Fibroblast of lung (primary cell): ENCODE measurements at places on chromosomes 3 and 15. TPM values are rescaled to one million over a fixed set of nuclear protein-coding genes. Genes with fewer than 3 reads are reported as not detected.

DNA sequence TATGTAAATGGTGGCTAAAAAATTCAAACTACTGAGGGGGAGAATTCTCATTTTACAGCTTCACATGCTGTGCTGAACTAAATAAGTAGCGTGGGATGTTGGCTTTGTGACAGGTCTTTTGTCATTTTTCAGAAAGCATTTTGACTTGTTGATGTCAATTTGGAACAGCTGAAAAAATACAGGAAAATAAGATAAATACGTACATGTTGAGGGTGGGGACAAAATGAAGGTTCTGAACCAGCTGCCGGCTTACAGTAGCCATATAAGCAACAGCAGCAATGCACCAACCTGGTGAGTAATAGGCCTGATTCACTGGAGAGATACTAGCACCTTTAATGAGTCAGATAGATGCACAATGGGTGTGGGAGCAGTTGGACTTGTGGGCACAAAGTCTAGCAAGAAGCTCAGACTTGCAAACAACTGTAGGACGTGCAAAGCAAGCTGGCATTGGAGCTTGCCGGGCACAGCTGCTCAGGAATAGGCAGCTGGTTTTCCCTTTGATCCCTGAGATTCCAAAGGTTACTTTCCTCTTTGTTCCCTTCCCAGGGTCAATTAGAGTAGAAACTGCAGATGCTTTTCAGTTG lies 12.9 kb downstream of the B3GNT5 start:
- DNase-seq, result peak; percentile 96

Gene PLA2G4F
- polyA plus RNA-seq, result not detected in 2 replicates

Gene GABRB3
- 0.72 and 1.1 TPM in 2 replicates for polyA plus RNA-seq

- no peak for DNase-seq
These were observed 29.7 kb downstream of the HDC start for GRCh38 chr15:50235794-50236193.

DNA sequence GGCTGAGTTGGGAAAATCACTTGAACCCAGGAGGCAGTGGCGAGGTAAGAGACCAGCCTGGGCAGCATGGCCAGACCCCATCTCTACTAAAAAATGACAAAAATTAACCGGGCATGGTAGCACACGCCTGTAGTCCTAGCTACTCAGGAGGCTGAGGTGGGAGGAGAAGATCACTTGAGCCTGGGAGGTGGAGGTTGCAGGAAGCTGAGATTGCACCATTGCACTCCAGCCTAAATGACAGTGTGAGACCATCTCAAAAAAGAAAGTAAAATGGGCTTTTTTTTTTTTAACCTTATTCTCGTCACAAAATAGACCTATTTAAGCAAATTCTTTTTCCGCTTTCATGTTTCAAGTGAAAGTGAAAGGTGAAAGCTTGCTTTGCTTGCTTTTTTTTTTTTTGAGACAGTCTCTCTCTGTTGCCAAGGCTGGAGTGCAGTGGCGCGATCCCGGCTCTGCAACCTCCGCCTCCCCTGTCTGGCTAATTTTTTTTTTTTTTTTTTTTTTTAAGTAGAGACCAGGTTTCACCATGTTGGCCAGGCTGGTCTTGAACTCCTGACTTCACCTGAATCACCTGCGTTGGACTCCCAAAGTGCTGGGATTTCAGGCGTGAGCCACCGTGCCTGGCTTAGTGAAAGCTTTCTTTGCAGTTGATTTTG lies 3.6 kb downstream of the PDIA3 start:
- DNase-seq, result no peak

DNA sequence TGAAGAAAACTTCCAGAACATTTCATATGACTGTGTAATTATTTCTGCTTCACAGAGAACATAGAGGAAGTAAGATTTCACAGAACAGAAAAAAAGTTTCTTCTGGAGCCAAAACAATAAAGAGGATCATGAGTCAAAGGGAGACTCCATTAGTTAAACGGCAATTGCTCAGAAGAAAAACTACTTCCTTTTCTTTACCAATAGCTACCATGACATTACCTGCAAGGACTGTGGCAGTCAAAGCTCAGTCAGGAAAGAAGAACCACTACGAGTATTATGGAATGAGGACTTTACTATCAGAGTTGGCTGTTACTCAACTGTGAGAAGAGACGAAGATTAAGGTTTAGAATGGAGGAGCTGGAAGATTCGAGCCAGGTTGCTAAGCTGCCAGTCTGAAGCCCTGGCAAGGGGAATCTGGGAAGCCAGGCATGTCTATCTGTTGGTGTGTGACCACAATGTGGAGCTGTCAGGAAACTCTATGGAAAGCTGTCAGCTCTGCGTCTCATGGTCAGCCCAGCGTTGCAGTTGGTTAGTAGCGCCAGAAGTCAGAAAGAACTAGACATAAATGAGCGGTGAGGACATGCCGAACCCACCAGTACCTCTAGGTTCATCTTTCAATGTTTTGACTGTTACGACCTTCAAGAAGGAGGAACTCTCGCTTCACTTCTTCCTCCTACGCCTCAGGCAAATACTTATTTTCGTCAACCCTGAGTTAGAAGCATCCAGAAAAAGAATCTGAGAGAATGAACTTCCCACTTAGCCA lies 604.3 kb downstream of the FGF12 start:
- no peak for DNase-seq

- peak; percentile 12 for DNase-seq
These were observed 1.9 kb downstream of the ARHGAP31 start for GRCh38 chr3:119295816-119296726.

DNA sequence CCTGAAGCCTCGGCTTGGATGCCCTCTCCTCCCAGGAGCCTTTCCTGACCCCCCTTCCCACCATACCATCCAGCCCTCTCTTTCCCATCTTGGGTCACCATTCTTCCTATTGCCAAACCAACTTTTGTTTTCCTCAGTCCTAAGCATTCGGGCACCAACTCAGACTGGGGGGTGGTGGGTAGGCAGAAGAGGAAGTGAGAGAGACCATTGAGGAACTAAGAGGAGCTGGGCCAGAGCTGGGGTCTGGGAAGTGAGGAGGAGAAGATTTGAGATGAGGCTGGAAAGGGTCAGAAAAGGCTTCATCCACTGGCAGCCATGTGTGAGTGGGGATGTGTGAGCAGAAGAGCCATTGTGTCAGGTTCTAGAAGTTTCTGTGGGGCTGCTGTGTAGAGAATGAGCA lies 37.7 kb downstream of the TKT start:
- no peak for DNase-seq

Gene CA12
- polyA plus RNA-seq, result 30.6 and 42.3 TPM in 2 replicates

Gene GORASP1
- 32.1 and 34.3 TPM in 2 replicates for polyA plus RNA-seq

DNA sequence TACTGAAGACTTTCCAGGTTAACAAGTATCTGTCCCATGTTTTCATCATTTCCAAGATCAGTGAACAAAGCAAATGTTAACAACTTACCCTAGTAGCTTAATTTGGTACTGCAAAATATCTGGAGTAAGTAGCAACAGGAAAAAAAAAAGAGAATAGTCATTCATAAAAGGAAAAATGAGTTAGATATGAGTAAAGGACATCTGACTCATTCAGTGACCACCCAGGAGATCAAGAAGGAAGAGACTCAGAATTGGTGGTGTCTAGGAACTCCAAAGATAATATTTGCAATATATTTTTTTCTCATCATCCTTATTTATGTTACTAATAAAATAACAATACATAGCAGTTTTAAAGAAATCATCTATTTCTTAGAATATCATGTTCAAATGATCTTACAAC lies 253.8 kb upstream of the COL8A1 start:
- no peak for DNase-seq

- DNase-seq, result peak; percentile 30
These were observed 209.5 kb downstream of the EBLN2 start for GRCh38 chr3:73270839-73271483.

DNA sequence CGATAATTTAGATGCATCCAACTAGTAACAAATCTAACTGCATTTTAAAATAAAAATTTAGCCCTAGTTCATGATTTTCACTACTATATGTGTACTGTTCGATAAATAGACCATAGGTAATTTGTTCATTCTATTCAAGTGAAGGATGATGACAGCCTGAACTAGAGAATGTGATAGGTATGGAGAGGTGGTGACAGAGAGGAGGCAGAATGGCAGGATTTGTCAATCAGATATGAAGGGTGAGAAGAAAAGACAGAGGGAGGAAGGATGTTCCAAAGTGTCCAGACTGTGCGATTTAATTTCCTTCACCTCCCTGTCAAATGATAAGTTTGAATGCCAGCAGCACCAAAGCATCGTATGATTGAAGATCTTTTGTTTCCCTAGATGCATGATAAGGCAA lies 31.6 kb downstream of the BCL2A1 start:
- DNase-seq, result no peak

DNA sequence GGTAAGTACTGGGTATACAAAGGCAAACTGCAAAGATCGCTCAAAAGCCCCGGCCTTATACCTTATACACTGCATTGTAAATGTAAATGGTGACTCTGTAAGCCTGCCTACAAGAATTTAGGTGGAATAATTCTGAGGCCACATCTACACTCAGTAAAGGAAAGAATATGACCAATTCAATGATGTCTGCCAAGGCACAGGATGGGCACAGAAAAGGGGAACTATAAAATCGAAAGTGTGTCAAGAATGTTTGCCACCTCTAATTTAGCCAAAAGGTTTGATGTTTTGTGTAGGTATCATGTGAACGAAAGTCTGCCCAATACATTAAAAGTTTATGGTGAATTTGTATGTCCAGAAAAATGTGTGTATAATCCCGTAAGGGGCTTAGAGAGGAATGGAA lies 96.1 kb downstream of the FOXP1 start:
- DNase-seq, result no peak

Gene DCBLD2
- 195 and 197 TPM in 2 replicates for polyA plus RNA-seq

- no peak for DNase-seq
These were observed 60.8 kb downstream of the GPR156 start for GRCh38 chr3:120224237-120224636.

Gene TNFAIP8L3
- polyA plus RNA-seq, result 0.57 and 3.9 TPM in 2 replicates

- no peak for DNase-seq
These were observed 31.4 kb upstream of the CHRNB4 start for GRCh38 chr15:78672285-78673014.

GRCh38 chr3:174792864-174793263 lies 66.3 kb upstream of the NAALADL2 start:
- no peak for DNase-seq

DNA sequence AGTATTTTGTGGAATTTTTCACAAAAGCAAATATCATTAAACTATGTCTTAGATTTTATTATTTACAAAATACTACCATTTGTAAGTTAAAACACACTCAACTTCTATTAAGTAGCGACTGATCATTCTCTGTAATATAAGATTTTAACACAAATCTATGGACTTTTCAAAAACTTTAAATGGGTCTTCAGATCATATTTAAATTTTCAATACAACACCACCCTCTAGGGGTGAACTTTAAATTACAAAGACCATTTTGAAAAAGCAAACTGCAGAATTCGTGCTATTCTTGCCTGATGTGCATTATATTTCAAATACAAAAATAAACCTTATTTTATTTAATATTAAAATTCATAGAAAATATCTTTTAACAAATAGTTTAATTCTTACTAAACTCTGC lies 8.2 kb upstream of the VGLL4 start:
- peak; percentile 33 for DNase-seq

Gene CFAP20DC
- polyA plus RNA-seq, result 1.9 and 2.7 TPM in 2 replicates

Gene TNIK
- 13.8 and 16.8 TPM in 2 replicates for polyA plus RNA-seq

Gene CYP8B1
- polyA plus RNA-seq, result not detected in 2 replicates

DNA sequence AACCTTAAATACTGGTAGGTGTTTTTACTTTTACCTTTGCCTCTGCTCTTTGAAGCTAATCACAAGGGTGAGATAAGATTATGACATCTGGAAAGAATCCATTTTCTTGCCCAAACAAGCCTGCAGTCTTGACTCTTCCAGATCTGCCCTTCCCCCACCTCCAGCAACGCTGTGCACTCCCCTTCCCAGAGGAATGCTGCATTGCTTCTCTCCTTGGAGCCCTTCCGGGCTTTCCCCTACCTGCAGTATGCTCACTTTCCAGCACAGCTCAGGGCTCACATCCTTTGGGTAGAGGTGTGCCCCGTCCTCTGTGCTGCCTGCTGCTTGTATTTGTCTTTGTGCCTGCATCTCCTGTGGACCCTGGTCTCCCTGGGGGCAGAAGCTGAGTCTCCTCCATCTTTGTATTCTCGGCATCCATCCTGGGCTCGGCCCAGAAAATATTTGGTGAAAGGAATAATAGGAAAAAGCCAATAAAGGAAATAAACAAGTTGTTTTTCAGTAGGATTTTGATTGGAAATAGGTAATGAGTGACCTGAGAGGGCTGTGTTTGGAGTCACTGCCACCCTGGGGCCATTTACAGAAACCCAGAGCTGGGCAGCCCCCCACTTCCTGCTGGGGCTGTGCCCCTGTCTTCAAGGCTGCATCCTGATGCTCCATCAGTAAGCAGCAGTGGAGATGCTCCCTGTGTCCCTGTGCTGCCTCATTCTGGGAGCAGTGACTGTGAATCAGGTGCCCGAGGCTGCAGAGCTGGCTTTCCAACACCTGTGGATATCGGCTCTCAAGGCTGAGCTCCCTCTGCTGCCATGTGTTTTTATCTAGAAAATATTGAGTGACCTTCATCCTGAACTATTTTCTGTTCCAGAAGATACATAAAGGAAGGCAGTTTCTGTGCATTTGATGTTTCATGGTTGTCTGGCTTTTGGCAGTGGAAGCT lies 117.5 kb downstream of the EEFSEC start:
- DNase-seq, result no peak

- peak; percentile 72 for DNase-seq
These were observed 74.9 kb upstream of the CHRNB4 start for GRCh38 chr15:78715930-78716329.

DNA sequence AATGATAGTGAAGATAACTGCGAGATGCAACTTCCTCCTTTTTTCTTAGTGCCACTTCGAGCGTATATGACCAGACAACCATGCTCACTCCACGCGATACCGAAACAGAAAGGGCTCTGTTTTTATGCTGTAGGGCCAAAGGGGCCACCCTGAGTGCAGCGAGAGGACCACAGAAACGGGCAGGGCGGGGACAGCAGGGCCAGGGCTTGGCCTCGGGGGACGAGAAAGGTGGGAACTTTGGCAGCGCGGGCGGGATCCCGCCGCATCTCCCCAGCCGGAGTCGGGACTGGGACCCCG lies 483 bp downstream of the VPS13C start:
- peak; percentile 45 for DNase-seq
